ENCODE measurements at places on chromosomes 7 and 10.

DNA sequence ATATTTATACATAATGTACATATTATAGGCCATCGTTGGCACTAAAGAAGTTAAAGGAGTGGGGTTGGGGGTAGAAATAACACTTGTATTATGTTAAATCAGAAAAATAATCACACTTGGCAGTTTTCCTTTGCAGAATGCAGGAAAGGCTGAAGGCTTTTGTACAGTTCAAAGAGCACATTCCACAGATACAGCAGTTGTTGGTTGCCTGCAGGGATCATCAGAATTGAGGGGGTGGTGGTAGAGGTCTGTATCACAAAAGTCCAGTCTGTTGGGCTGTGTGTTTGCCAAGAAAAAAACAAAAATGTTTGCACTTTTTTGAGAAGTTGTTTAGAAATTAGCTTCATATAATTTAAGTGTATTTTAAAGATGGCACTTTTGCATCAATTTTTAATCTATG, 231.8 kb upstream of the FOXP2 start:
- DNase-seq = no peak

DNA sequence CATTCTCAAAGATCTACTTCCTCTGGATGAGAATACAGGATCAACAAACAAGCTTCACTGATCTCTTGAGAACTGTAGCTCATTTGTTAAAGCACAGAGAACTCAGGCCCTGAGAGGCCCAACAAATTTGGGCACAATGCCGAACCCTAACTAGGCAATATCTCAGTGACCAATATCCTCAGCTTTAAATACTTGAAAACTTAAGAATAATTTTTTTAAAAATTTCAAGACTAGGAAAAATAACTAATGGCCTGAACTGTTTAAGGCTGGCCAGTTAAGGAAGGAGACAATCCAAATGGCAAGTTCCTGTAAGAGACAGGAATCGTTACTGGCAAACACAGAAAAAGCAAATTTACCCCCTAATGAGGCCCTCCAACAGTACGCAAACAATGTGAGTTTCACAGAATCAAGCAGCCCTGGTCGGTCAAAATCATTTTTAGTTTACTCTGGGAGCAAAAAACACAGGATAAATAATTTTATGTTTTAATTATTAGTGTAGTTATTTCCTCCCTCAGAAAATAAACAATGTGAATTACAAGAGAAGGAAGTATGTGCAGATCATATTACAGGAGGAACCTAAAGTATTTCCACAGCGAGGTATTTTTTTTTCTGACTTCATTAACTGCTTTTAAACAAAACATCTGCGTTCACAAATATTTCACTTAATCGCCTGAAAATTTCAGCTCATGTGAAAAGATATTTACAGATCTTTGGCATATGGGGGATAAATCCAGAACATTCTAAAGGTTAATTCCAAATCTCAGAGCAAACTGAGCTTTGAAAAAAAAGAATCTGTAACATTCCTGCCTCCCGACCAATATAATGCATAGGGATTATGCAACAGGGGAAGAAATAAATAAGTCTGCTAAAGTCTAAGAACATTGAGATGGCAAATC, 39.5 kb downstream of the NT5C2 start:
- no peak for DNase-seq

GRCh38 chr7:19969859-19970493, 196.6 kb upstream of the TMEM196 start:
- no peak for DNase-seq

GRCh38 chr10:36602374-36602773, 523.0 kb upstream of the ANKRD30A start:
- peak; percentile 54 for DNase-seq

GRCh38 chr7:46034056-46034768, 113.1 kb upstream of the IGFBP3 start:
- DNase-seq = no peak

GRCh38 chr10:119365773-119366599, 158.6 kb downstream of the GRK5 start:
- DNase-seq = no peak

DNA sequence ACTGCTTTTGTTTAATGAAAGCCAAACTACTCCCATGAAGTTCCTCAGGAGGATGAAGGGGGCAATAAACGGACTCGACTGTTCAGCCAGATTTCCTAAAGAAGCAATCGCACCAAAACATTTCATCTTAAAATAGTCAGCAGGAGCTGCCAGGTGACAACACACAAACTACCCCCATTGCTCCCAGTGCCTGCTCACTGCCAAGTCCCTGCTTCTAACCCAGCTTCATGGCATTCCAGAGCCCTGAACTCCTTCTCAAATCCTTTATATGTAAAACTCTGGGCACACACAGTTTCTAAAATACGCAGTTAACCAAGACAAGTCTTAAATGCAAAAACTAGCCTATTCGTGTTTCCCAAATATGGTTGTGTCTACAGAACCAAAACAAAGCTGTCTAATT, 110.0 kb downstream of the SORBS1 start:
- DNase-seq = no peak

DNA sequence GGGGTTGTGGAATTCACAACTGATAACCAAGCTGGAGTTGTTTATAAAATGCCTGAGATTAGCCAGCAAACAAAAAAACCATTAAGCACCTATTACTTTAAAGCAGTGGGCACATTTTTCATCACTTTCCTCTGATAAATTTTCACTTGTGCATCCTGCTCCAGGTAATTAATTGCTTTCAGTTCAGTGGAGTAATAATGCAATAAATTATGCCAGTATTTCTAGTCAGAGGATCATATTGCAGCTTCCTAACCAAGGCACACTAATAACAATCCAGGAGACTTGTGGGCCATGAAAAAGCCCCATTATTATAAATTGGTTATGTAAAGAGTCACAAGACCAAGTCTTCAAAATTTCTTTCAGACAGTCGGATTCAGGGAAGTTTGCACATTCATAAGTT, 193.2 kb downstream of the LRMDA start:
- no peak for DNase-seq

DNA sequence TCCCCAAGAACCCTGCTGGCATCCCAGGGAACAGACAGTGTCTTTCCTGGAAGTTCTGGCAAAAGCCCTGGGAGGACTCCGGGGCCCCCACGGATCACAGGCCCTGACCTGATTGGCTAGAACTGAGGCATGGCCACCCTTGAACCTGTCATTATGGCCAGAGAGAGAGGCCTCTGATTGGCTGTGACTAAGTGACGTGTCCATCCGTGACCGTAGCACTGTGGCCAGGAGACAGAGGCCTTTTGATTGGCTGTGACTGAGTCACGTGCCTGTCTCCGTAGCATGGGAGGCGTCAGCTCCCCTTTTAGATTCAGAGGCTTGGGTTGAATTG, 163.8 kb downstream of the RGS10 start:
- DNase-seq = no peak

DNA sequence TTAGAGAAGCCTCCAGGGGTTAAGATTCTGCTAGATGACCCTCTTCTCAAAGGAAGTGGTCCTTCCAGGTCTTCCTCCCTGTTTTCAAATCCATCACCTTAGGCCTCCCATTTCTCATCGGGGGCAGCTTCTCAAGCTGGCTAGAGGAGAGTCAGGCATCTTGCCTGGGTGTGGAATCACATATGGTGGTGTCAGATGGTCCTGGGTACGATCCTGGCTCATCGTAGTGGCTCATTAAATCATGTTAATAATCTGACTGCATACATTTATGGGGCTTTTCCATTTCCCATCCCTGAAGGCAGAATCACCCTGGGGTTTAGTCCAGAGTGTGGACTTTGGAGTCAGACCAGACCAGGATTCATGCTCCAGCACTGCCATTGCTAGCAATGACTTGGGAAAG, 132.6 kb downstream of the RPS24 start:
- DNase-seq = no peak

DNA sequence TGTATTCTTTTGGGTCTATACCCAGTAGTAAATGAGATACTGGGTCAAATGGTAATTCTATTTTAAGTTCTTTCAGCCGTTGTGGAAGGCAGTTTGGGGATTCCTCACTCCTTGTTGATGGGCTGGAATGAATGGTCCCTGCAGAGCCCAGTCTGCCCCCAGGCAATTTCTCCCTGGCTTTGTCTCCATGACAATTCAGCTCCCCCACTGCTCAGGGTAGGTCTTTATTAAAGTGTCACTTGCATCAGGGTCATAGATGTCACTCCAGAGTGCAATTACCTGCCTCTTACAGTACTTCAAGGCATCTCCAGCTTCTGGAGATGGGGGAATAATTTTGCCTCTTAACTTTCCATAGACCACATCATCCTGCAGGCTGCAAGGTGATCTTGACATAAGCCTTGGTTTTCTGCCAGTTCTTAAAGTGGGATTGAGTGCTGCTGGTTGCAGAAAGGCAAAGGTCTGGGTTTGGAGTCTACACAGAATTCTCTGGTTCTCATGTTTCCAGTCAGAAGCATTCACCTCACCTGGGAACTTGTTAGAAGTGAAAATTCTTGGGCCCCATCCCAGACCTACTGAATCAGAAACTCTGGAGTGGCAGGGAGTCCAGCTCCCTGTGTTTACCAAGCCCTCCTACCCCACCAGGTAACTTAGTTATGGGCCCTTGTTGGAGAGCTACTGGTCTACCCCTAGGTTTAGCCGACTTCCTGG, 442.4 kb downstream of the GALNT17 start:
- DNase-seq = no peak

- DNase-seq = no peak
Observed at GRCh38 chr10:97075961-97076525, 109.7 kb downstream of the SLIT1 start.

DNA sequence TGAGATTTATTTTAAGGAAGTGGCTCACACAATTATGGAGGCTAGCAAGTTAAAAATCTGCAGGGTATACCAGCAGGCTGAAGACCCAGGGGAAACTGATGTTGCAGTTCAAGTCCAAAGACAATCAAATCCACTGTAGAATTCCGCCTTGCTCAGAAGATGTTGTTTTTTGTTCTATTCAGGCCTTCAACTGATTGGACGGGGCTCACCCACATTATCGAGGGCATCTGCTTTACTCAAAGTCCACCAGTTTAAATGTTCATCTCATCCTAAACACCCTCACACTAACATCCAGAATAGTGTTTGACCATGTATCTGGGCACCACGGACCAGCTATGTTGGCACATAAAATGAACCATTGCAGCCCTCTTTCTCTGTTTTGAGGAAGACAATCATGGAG, 211.2 kb upstream of the GPR26 start:
- no peak for DNase-seq

DNA sequence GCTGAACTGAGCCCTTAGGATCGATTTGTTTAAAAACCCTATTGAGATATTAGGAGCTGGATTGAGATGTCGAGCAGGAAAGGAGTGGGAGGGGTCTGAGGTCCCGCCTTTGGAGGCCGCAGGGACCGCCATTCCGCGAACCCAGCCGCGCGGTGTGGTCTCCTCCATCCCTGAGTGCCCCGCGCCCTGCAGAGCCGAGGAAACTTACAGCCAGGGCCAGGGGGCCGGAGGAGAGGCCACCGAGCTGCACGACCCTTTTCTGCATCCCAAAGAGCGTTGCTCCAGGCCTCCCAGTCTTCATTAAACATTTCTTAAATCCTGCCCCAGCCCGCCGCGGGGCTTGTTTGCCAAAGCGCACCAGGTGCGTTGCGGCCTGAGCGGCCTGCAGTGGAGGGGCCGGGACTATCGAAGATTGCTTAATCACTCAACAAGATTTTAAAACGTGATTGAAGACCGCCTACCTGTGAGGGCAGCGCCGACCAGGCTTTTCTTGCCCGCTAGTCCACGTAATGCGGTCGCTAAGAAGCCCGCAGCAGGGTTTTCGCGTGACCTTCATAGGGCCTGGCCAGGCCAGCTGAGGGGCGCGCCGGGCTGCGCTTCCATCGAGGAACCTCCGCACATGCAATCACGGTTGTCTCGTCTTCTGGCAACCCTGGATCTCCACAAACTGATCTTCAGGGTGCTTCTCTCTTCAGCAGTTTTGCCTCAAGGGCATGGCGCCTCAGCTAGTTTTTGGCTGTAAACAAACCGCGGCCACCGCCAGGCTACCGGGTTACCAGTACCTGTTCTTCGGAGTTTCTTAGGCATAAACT, 2.0 kb upstream of the CTBP2 start:
- no peak for DNase-seq

- DNase-seq = no peak
Observed at GRCh38 chr10:1367938-1368841, 312.0 kb downstream of the WDR37 start.

GRCh38 chr7:21912305-21912704, 33.4 kb downstream of the CDCA7L start:
- no peak for DNase-seq

- DNase-seq = no peak
Observed at GRCh38 chr7:20395104-20395503, 64.4 kb downstream of the ITGB8 start.

DNA sequence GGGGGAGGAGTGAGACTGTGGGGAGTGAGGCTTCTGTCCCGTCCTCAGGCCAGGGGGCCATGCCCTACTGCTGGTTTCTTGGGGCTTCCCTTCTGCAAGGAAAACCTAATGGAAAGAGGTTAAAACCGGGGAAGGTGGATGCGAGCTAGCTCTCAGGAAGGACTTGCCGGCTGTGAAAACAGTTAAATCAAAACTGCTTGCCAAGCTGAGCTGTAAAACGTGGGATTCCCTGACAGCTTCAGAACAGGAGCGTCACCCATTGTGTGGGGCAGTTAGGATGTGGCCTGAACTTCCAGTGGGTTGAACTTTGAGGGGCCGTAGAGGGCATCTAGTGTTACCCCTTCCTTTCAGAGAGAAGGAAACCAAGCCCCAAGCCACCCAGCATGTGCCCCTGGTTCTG, 13.1 kb downstream of the TSPAN15 start:
- no peak for DNase-seq

DNA sequence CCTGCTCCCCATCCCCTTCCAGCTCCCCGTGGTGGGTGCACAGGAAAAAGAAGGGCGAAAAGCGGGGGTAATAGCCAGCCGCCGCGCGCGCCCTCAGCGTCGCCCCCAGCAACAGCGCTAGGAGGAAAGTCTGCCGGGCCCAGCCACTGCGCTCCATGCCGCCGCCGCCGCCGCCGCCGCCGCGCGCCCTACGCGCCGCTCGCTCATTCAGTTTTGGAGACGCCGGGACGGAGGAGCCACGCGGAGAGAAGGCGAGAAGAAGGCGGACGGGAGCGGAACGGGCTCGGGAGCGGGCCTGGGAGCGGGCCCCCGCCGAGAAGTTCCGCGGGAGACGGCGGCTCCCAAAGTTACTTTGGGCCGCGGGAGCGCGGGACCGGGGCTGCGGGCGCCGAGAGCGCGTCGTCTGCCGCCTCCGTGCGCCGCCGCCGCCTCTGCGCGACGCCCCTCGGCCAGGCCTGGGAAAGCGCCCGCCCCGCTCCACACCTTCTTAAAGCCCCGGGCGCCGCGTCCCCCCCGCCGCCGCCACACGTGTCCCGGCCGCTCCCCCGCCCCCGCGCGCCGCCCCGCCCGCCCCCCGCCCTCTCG, at the start of gene RELN:
Gene RELN, minus strand, starts transcription at position 459 of the 585 bp plus-strand sequence. Its CDS starts 302 bp downstream, at position 157.
- DNase-seq = peak; percentile 58

- no peak for DNase-seq
Observed at GRCh38 chr7:141619745-141620144, 68.5 kb downstream of the AGK start.

DNA sequence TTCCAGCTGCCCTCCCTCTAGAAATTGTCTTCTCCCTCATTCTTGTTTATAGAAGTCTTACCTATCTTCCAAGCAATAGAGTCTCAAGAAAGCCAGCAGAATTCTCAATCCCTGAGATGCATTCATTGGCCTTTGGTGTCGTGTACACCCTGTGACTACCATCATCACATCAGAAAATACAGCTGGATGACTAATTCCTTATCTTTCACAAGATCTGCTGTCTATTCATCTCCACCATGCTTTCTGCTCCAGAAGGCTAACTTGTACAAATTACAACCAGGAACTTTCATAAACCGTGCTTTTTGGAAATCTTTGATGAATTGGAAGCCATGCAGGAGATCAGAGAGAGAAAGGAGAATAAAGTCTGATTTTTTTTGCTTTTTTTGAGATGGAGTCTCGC, 1062.9 kb upstream of the GHITM start:
- DNase-seq = no peak

GRCh38 chr7:10022957-10023356, 950.7 kb upstream of the PHF14 start:
- no peak for DNase-seq

All from hepatic stellate cell (primary cell).